Transverse colon (tissue), 4 donors: ENCODE measurements at places on chromosomes 3 and 15.
A peak's percentile ranks its signal among the peaks of the same experiment; 100 is the strongest.

DNA sequence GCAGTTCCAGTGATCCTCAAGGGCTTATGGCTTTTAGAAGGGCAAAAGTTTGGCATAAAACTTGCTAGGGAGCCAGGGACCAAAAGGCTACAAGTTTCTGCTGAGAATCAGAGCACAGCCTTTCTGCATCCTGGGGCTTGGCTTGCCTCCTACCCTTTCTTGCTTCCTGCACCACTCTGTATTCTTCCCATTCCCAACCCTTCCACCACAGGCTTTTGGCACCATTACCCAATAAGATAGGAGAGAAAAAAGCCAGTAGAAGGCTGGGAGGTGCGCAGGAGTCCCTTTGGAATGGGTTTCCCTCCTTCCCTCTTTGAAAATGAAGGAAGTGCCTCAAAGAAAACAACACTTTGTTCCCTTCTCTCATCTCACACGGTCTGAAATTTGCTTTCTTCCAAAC, 268.6 kb downstream of the PDCD6IP start:
- DNase-seq, result no peak

DNA sequence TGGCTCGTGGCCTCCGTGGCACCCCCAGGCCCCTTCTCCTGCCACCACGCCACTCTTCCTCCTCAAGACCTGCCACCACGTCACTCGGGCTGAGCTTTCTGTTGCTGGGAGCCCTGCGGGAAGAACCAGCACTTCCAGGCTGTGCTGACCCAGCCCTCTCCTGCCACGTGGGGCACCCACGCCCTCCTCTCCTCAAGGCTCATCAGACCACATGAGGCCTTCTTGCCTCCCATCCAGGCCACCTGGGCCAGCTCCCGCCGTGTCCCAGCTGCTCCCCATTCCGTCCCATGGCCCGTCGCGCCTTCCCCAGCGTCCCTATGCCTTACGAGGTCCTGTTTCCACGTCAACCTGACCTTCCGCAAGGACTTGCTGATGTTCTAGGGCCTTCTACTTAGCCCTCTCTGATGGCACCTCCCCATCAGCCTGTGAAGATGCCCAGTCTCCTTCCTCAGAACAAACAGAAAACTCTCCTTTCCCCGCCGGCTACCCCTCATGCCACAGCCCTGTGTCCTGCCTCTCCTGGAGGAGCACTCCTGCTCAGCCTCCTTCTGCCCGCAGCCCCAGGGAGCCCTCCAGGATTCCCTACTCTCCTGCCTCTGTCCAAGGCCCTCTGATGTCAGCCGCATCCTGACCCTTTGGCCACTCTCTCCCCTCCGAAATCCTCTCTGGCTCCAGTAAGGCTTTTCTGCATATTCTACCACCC, 71.1 kb upstream of the BLM start:
- no peak for DNase-seq

DNA sequence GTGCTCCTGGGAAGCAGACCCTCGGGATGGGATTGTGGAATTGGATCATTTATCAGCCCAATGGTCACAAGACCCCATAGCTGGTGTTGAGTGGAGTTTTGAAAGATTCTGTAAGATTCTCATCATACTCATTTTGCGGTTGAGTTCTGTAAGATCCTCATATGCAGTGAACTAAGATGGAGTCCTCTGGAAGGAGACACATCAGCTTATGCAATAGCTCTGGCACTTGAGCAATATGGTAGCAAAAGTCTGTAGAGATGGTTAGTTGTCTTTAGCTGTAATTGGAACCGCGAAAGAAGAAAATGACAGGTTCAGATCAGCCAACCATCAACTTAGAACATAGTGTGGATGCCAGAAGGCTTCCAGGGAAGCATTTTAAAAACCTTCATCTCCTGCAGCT, 184.5 kb upstream of the TSC22D2 start:
- no peak for DNase-seq

GRCh38 chr3:170117134-170117533, 64.4 kb downstream of the PHC3 start:
- no peak for DNase-seq

- DNase-seq, result no peak
Observed at GRCh38 chr3:35724106-35724505, 84.8 kb downstream of the ARPP21 start.

DNA sequence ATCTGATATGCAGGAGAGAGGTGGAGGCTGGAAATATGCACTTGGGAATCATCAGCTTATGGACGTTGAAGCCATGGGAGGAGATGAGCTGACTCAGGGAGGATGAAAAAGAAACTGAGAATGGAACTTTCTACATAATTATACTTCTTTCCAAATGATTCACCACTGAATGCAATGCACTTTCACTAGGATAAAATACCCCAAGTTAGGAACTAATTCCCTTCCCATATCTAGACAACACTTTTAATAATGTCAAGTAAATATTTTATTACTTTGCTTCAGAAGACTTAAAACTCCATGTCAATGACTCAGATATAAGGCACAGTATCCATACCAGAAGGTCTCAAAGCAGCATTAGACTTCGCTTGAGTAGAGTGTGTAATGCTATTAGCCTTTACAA, 24.2 kb downstream of the NPTN start:
- DNase-seq, result no peak

GRCh38 chr15:23860290-23861245, 173.5 kb upstream of the NDN start:
- no peak for DNase-seq

- no peak for DNase-seq
Observed at GRCh38 chr3:13537909-13538296, 11.0 kb upstream of the FBLN2 start.

DNA sequence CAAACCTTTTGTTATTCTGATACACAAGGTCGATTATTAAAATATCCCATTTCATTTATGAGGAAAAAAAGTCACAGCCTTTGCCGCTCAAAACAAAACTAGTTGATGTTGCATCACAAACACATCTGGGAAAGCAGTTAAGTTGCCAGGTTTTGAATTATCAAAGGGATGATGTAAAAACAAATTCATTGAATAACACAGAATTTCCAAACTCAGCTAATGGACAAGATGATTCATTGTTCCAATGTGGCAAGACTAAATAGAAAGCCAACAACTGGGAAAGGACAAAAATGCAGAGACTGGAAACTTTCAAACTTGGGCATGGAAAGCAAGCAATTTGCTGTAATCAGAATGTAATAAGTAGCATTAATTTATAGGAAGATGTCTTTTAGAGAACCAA, 610.0 kb upstream of the ZNF385D start:
- DNase-seq, result no peak

GRCh38 chr3:148084931-148085330, 612.8 kb upstream of the AGTR1 start:
- no peak for DNase-seq

- DNase-seq, result no peak
Observed at GRCh38 chr3:196140224-196140623, 58.3 kb upstream of the TFRC start.

GRCh38 chr3:34008191-34008590, 209.8 kb downstream of the PDCD6IP start:
- DNase-seq, result no peak

DNA sequence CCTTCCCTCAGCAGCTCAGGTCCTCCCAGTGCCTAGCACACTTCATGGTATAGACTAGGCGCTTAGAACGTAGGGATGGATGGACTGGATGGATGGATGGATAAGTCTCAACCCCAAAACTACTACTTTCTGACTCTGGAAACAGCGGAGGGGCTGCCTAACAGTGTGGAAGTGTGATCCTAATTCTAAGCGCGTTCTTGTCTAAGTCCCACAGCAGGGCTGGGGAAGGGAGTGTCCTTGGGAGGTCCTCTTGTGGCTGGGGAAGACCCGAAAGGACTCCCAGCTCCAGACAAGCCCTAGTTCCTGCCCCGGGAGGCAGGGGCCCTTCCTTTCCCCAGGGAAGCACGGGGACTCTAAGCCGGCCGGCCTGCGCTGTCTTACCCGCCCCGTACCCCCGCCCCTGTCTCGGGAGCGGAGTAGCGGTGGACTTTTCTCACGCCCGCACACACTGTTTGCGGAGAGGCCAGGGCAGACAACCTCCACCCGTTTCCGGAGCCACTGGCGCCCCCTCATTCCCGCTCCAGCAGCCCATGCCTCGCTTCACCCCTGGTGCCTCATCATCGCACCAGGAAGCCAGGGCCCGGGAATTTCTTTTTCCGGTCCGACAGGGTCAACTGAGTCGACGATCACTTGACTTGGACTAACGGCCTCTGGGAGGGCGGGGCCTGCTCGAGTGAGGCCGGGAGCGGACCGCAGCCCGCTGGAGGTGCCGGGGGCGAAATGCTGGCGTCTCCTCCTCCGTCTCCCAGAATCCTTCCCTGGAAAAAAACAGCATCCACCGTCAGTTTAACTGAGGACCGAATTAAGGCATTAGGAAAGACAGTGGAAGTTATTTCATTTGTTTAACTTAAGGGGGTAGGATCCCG, 133.3 kb downstream of the TBC1D2B start:
- DNase-seq, result peak; percentile 88

DNA sequence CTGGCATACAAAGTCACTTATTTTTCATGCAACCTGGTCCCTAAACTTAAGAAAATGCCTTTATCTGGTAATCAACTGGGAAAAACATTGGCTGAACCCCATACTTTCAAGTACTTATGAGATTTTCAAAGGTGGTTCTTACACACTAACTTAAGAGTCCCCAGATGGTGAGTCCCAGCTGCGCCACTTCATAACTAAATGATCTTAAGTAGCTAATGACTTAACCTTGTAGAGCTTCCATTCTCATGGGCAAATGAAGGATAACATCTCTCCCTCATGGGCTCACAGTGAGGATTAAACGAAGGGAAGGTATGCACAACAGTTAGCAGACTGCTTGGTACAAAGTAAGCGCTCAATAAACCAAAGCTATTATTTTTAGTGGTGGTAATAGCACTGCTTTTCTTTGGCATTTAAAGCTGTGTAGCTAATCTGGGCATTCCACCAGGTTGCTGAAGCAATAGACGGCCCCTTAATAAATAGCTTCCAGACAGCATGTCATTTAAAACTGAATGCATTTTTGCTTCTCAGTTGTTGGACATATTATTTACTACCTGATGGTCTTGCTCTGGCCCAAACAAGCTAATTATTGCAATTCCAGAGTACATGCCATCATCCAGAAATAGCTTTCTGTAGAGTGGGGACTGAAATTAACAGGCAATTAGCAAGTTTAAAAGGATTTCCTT, 55.4 kb downstream of the LIPC start:
- DNase-seq, result no peak

DNA sequence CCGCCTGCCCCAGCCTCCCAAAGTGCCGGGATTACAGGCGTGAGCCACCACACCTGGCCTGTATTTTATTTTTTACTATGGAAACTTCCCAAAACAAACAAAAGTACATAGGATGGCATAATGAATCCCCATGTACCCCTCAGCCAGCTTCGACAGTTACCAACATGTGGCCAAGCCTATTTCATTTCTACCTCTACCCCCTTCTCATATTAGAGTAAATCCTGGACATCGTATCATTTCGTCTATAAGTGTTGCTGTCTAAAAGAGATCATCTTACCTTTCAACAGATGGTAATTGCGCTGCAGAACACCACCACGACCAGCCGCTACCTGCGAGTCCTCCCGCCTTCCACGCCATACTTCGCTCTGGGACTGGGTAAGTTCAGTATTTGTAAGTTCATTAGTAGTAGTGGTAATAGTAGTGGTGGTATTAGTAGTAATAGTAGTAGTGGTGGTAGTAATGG, 44.9 kb downstream of the DLEC1 start:
- DNase-seq, result no peak

DNA sequence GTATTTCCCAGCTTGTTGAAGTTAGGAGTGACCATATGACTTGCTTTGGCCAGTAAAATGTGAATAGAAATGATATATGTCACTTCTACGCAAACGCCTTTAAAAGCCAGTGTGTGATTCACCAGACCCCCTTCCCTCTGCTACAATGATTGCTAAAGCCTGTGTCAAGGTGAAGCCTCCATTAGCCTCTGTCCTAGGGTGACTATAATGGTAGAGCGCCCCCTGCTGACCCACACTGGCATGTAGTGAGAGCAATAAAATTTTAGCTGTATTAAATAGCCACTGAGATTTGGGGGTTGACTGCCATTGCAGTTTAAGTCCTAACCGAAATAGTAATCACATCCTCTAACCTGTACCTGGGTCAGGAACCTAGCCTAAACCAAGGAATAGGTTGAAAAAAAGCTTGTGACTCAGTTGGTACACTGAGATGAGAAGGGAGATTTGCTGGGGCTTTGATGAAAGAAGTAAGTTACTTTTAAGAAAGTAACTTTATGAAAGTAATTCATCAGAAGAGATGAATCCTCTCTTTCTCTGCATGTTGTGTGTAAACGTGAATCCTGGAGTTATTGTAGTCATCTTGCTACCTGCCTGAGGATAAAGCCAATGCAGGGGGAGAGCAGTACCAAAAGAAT, 52.6 kb downstream of the GTF2E1 start:
- peak; percentile 80 for DNase-seq

GRCh38 chr15:43118829-43119228, 13.0 kb upstream of the UBR1 start:
- no peak for DNase-seq

- no peak for DNase-seq
Observed at GRCh38 chr3:46934498-46935167, 41.9 kb downstream of the CCDC12 start.

DNA sequence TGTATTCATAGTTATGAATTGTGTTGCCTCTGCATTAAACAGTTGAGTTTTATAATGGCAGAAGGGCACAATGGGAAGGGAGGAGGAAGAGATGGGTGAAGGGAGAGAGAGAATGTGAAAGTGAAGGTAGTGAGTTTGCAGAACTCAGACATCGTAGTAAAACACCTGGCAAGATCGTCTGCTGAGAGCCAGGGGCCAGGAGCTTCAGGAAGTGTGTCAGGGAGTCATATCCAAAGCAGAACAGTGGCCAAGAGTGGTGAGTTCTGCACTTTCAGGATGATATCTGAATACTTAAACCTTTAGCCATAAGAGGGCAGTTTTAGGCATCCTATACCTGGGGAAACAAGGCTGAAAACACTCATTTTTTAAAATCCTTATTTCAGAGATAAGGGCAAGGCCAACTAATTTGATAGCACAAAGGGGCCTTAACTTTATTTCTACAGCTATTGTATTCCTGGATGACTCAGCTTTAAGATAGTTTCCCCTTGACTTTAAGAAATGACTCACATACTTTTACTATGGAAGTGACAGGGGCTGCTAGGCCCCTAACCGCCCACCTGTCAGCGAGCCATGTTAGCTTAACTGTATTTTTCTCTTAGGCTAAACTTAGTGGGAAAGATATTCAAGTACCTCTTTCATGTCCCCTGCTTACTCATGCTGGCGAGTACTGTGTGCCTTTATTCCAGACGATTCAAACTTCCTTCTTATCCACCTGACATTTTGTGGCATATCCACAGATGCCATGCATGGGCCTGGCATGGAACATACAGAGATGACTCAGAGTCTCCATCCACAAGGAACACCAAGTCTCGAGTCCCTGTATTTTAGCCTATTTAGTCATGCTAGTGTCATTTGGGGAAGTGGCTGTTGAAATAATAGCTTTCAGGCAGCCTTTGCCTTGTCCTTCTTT, 53.9 kb downstream of the RLBP1 start:
- no peak for DNase-seq

DNA sequence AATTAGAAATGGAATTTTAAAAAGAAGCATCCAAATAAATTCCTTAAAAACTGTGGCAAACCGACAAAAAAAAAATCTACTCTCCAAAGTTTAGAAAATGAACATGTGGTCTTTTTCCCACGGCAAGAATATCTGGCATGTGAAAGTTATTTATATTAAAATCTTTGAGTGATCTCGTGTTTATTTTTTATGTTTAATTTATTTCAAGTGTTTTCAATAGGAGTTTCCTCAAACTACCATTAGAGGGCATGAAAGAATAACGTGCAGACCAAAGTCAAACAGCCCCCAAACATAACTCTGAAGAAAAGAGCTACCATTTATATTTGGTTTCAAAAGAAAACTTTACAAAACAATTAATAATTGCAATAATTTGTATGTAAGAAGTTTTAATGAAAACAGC, 286.4 kb downstream of the ZIC4 start:
- DNase-seq, result no peak
